Retina (tissue), 1 donor: ENCODE measurements at places on chromosomes 4 and X.

DNA sequence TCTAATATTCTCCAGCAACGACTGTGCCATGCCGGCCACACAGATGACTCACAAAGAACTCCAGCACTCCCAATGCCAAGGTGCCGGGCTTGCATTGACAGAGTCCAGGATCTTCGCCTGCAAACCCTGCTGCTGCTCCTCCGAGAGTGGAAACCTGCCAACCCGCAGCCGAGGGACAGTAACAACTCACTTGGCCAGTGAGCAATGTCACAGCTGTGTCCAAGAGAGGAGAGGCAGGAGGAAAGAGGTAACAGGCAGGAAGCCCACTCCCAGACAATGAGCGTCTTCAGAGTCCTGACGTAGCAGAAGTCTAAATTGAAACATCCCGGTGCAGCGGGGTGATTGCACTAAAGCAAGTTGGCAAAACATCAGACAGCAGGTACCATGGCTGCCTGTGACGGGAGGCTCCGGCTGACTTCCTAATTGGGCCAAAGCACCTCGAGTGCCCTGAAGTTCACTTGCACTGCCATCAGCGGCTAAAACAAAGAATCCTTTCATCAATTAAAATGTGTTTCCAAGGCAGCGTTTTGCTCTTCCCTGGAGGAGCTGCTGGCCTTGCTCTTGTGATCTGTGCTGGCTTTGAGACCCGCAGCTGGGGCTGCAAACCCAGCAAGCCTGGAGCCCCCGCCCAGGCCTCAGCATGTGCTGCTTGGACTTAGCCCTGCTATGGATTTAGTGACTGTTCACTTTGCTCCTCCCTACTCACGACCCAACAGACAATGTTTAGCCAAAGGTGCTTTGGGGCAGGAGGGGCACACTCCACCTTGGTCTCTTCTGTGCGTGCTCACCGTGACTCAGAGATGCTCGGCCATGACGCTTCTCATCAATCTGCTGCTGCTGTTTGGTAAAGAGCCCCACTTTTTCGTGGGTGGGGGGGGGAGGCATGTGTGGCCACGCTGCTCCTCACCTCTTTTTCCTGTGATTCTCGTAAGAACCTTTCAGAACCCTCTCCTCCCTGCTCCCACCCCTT, 36.5 kb downstream of the DCTD start:
- DNase-seq: peak; percentile 76

GRCh38 chr4:28883211-28883610, 1837.0 kb upstream of the PCDH7 start:
- no peak for DNase-seq

DNA sequence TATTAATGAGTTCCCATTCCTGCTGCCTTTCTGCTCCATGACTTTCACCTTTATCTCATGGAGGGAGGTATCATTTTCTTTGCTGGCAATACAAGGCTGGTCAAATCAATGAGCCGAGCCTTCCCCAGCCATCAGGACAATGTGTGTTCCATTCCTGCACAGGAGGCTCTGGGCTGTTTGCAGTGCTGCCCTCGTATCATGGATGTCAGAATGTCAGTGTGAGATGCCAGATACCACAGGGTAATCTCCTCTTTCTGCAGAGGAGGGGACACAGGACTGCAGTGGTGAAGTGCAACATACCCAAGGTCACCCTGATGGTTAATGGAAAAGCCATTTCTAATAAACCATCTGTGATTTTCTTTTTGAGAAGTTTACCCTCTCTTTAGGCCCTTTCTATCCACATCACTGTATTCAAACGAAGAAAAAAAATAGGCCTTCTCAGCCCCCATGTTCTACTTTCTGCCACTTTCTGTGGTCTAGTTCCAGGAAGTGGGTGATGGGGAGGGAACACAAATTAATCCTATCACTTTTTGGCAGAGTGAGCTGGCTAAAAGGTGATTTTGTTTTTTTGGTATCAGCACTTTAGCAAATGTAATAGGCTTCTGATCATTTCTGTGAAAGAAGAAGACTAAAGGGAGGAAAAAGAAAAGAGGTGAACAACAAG, 490.2 kb upstream of the BOD1L1 start:
- DNase-seq: no peak

DNA sequence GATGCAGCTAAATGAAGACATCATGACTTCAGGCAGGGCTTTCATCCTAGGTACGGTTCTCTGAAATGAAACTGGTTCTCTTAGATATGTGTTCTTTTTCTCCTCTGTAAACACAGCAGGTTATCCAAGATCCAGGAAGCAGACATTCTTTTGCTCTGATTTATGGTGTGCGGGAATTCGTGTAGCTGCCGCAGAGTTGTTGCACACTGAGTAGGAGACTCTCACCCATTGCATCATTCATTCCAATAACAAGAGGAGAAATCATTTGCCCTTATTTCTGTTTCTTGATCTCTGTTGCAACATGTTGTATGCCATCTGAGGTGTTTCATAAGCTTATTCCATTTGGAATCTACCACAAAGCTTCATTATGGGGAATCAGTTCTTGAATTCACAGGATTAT, 133.6 kb upstream of the VCX2 start:
- DNase-seq: no peak

- DNase-seq: no peak
Measured at GRCh38 chrX:106378616-106379015, 210.5 kb downstream of the PWWP3B start.
